Activated T-helper 1 cell treated with Interleukin-2 at 50 U/mL for 16 hours (primary cell): ENCODE measurements at places on chromosomes 12 and 14.

GRCh38 chr12:61369241-61369910 lies 890.8 kb upstream of the USP15 start:
- no peak for DNase-seq

DNA sequence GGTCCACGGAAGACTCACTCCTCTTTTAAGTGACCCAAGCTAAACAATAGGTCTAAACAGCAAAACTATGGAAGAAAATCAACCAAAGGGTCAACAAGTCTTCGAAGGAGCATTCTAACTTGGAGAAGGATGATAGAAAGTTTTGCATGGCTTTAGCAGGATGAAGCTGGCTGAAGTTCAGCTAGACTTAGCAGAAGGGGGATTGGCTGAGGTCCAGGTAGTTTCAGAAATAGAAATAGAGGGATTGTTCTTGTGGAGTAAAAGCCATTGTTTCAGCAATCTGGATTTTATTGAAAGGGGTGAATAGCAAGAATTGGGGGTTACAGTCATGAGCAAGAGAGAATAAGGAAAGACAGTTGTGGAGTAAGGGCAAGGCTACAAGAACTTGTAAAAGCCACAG lies 84.7 kb upstream of the TSPAN8 start:
- no peak for DNase-seq

DNA sequence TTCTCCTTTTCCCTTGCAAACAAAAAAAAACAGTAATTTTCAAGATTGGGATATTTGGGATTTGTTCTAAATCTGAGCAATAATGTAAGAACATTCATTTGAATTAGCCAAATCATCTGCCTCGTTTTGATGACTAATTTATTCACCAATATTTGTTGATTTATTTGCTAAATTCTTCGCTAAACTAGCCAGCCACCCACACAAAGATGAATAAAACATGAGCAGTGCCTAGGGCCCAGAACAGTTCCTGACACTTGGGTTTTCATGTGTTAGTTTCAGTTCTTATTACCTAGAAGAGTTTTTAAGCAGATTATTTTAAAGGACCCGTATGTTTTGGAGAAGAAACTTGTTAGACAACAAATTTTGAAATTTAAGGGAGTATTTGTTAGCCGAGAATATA lies 1.4 kb downstream of the ETNK1 start:
- DNase-seq: no peak

GRCh38 chr14:35386673-35387125 lies 17.9 kb downstream of the NFKBIA start:
- no peak for DNase-seq

DNA sequence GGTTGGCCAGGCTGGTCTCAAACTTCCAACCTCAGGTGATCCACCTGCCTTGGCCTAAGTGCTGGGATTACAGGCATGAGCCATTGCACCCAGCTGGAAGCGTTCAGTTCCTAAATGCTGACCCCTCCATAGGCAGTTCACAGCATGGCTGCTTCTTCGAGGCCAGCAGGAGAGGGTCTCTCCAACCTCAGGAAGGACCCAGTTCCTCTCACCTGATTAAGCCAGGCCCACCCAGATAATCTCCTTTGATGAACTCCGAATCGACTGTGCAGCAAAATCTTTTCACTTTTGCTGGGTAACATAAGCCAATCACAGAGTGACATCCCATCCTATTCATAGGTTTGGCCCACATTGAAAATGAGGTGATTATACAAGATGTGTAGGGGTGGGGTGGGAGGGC lies 165.1 kb downstream of the ADCK1 start:
- no peak for DNase-seq

DNA sequence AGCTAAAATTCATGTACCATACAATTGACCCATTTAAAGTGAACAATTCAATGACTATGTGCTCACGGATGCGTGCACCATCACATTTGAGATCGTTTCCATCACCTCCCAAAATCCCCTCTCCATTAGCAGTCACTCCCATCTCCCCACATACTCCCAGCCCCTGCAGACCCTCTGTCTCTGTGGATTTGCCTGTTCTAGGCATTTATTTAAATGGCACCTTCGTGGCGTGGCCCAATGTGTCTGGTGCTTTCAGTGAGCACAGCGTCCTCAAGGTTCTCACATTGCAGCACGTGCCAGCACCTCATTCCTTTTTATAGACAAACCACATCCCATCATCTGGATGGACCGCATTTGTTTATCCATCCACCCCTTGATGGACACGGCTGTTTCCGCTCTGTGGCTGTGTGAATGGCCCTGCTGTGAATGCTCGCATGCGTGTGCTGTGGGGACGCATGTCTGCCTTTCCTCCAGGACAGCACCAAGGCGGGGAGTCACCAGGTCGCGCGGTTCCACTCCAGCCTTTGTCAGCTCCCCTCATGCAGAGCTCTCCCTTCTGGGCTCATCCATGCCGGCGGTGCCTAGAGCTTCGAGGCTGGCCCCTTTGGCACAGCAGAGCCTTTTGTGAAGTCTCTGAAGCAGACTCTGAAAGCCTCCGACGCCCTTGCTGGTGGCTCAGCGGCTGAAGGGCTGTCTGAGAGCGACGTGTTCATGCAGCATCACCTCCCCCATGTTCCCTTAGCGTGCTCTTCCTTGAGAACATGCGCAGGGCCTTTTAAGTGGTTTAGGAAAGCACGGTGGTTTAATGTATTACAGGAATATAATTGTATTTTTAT lies 184.4 kb downstream of the KIF26A start:
- DNase-seq: no peak

DNA sequence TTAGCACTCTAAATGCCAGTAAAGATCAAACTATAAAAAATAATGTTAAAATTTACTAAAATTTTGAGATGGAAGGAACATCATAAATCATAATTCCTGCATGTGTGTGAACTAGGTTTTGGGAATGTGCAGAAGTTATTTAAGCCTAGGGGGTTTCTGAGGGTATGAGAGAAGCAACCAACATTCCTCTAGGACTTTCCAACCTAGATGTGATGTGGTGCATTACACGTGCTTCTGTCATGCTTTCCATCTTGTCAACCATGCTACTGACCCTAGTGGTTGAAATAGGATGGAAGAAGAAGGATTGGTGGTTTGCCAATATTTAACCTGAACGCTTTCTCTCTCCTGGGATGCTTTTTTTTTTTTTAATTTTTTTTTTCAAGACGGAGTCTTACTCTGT lies 209.3 kb downstream of the AEBP2 start:
- no peak for DNase-seq

GRCh38 chr12:18798535-18799361 lies 60.8 kb downstream of the CAPZA3 start:
- no peak for DNase-seq

DNA sequence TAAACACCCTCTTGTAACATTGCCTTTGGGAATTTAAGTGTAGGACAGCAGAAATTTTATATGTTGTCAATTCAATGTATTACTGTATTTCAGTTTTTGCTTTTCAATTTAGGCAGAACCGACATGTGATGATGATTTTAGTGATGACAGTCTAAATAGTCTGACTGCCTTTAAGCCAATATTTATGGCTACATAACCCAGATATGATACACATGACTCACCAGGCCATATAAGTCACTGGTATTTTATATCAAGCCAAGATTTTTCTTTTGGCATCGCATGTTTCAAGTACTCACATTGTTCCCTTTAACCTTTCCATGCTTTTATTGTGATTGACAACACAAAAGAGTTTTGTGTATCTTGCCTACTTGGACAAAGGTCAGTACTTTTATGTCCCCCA lies 13.6 kb upstream of the PPM1A start:
- no peak for DNase-seq

DNA sequence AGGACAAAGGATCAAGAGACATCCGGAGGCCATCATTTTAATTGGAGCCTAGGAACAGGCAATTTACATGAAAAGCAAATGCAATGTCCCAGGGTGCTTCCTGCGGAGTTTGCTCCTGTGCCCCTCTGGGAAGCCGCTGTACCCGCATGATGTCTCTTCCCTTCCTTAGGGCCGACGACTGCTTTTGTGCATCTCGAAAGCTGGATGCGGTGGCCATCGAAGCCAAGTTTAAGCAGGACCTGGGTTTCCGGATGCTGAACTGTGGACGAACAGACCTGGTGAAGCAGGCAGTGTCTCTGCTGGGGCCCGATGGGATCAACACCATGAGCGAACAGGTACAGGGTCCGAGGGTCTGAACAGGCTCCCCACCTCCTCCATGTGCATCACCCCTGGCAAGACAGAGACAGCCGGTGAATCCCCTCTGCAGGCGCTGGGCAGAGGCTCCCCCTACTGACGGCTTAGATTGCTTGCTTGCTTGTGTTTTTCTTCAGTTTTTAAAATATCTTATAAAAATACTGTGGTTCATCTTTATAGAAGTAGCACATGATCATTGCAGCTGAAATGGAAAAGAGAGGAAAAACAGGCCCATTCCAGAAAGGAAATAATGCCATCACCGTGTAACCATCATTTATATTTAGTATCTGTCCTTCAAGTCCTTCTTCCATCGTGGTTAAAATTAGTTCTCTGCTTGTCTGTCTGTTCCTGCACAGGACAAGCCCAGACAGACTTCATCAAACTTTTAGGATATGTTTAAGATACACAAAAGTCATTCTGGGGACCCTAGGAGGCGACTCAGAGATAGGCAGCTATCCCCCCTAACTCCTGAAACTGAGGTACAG lies 75.4 kb upstream of the PWP1 start:
- no peak for DNase-seq

- DNase-seq: no peak
Measured at GRCh38 chr12:106085213-106085612, 53.5 kb downstream of the NUAK1 start.

- DNase-seq: no peak
Measured at GRCh38 chr14:24426912-24427536, 2.4 kb downstream of the CBLN3 start.

- no peak for DNase-seq
Measured at GRCh38 chr14:106396999-106397398, 870.6 kb downstream of the TMEM121 start.

GRCh38 chr14:102318781-102319276 lies 717 bp upstream of the ZNF839 start:
- DNase-seq: no peak

- no peak for DNase-seq
Measured at GRCh38 chr12:129877411-129877810, 26.4 kb downstream of the TMEM132D start.

DNA sequence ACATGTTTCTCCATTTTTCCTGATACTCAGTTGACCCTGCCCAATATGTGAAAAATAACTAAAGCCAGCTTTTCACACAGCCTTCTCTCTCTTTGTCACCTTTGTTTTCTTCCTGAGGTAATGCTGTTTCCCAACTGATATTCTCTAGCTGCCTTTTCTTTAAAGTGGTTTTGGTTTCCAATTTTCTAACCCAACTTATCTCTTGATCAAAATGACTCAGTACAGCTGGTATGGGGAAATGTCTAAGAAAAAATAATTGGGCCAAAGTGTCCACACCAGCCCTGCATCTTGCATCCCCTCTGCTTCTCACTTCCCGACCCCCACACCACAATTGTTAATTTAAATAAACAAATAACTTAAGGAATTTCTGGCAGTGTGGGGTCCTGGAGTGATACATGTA lies 193.8 kb downstream of the SYT1 start:
- DNase-seq: no peak

GRCh38 chr12:130714091-130714590 lies 2.0 kb downstream of the RIMBP2 start:
- DNase-seq: no peak

- DNase-seq: no peak
Measured at GRCh38 chr14:33917661-33918060, 33.2 kb downstream of the EGLN3 start.

- DNase-seq: no peak
Measured at GRCh38 chr14:67449096-67449495, 37.1 kb upstream of the PLEK2 start.

DNA sequence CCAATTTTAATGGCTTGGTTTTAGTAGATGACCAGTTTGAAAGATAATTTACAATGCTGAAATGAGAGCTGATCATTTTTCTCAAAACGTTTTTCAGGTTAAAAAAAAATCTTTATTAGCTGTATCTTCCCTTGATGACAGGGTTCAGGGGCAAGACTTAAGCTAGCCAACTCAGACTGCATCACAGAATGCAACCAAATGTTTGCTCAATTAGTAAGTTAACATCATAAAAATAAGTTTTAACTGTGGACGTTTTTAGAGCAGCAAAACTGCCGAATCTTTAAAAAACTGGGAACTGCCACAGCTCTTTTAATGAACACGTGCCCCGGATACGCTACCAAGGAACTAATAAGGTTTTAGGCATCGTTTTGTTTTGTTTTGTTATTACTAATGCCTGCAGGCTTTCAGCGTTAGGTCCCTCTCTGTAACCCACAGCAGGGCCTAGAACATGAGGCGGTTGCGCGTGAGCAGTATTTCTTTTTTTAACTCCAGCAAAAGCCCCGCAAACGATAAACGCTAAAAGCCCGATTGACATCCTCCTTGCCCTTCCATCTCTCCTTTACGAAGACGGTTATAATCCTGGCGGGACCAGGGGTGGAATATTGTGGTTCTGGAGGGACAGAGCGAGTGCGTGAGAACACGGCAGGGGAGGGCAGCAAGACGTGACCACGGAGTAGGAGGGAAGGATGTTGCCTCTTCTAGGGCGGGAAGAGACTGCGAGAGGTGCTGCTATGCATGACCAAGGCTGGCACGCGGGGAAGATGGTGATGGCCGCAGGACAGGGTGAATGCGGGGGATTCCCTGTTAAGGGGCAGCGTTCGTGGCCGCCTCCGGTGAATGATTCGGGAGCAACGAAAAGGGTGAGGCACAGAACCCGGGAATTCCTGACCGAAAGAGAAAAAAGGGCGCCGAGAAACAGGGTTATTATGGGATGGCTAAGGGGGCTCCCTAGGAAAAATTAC lies 652 bp downstream of the SUPT16H start:
- DNase-seq: peak; percentile 24

GRCh38 chr12:43914923-43915468 lies 79.1 kb downstream of the TMEM117 start:
- no peak for DNase-seq

- DNase-seq: no peak
Measured at GRCh38 chr14:61502459-61503093, 181.2 kb downstream of the PRKCH start.

- DNase-seq: no peak
Measured at GRCh38 chr12:105100998-105101397, 6.5 kb upstream of the WASHC4 start.

DNA sequence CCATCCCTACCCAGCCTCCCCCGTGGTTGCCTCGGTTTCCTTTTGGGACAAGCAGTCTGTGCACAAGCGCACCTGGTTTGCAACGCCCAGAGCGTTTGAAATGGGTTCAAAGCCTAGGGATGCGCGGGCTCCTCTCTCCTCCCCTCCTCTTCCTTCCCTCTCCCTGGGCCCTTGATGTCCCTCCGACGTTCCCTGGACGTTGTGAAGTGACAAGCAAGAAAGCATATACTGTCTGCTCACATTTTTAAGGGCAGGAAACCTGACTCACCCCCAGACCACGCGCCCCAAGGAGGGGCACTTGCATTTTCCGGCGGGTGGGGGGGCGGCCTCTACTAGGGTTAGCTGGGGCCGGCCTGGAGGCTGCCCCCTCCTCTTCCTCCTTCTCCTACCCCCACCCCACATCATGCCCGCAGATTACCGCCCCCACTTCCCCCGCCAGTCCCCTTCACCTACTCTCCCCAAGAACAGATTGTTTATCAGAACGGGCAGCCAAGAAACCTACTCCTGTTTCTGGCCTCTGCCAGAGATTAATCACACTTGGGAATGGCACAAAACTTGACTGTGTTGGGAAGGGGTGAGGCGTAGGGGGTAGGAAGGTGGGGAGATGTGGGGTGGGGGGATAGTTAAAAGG lies 9.5 kb upstream of the IRF2BPL start:
- DNase-seq: peak; percentile 42
